T-helper 9 cell (primary cell): ENCODE measurements at places on chromosomes 2 and 18.

GRCh38 chr2:67776276-67776675 is 286.5 kb downstream of the C1D start:
- no peak for DNase-seq

GRCh38 chr2:98912221-98912851 is 23.7 kb downstream of the CRACDL start:
- DNase-seq, result no peak

DNA sequence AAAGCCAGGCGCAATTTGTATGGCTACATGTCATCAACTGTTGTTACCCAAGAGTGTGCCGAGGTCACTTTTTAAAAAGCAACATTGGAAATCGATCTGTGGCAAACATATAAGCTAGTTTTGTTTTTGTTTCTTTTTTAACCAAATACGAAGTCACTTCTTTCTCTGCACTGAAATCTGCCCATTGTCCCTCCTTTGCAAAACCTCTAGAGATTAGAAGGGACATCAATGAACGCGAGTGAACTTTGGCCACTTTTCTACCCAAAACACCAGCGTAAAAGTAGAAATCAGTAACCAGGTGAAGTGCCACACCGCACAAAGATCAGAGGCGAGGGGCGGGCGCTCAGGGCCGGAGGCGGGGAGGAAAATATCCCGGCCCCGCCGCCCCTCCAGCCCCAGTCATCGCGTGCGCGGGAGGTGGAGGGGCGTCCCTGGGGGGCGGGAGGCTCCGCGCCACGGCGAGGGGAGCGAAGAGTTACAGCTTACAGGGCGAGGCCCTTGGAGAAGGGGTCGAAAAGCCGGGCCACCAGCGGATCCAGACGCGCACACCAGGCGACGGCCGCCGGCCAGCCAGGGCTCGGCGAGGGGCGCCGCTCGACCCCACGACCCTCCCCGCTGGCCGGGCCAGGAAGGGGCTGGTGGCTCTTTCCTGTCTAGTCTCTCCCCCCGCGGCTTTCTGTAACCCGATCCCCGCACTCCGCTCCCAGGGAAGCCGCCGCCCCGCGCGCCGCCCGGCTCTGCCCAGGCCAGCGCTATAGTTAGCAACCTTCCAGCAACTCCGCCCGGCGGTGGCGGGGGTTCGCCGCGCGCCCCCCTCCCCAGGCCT is 993 bp downstream of the RBMS1 start:
- DNase-seq, result peak; percentile 64

GRCh38 chr2:149357058-149357457 is 26.7 kb downstream of the LYPD6 start:
- no peak for DNase-seq

GRCh38 chr2:241890524-241891235 is 21.2 kb downstream of the RTP5 start:
- DNase-seq, result no peak

- no peak for DNase-seq
These were observed 311.2 kb downstream of the CMPK2 start for GRCh38 chr2:6554466-6554865.

DNA sequence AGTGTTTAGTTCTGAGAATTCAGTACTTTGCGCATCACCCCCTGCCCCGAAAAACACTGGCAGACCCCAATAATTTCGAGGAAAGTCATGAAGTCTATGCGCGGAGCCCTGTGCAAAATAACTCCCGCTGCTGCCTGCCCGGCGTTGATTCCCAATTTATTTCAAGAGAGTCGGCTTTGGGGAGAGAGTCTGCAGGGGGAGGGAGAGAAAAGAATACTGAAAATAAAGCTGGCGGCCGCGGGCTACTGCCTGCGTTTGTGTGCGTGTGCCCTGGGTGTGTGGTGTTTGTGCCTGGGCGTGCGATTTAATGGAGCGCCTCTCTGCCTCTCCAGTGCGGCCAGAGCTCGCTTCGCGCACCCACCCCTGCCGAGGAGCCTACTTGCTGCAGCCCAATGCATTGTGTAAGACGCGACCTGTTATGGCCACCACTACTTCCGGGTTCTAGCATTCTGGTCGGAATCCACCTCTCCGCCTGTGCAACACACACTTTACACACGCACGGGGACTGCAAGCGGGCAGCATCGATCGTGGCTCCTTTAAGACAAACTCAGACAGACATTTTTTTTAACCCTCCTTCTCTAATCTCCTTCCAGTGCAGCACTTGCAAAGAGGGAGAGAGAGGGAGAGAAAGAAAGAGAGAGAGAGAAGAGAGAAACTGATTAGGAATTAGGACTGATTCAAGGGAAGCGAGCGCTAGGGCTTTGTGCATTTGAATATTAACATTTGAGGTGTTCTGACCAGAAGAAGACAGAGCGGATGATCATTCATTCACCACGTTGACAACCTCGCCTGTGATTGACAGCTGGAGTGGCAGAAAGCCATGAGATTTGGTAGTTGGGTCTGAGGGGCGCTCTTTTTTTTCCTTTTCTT is at the start of gene MEIS1:
Gene MEIS1, plus strand, starts transcription at position 447 of the 870 bp plus-strand sequence. CDS start 732 bp downstream, outside the sequence.
- DNase-seq, result no peak

GRCh38 chr2:176128982-176129796 is at the start of gene HOXD8:
TSS of gene HOXD8 (plus strand) at chr2:176129705. CDS start at chr2:176130367, 662 bp downstream.
- no peak for DNase-seq

DNA sequence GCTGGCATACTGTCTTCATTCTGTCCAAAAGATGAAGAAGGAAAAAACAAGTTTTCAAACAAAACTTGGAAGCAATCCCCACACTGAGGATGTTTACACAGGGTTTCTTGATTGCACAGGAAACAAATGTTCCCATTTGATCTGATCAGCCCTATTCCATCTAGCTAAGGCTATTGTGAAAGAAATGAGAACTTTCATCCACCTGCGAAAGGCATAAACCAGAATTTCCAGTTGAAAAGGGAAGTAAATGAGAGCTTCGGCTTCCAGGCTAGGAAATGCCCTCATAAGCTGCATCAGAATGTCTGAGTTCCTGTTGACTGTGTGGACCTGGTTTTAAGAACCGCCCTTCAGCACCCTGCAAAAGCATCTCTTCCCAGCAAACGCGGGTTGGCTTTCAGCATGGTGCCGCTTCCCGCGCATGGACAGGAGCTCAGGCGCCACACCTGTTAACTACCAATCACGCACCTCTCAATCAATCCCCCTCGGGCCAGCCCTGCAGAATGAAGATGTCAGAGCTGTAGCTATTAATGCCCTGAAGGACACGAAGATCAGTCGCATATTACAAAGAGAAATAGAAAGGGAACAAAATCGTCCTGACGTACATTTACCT is 850.4 kb downstream of the GALR1 start:
- no peak for DNase-seq

GRCh38 chr2:65737452-65738011 is 305.1 kb upstream of the SPRED2 start:
- no peak for DNase-seq

DNA sequence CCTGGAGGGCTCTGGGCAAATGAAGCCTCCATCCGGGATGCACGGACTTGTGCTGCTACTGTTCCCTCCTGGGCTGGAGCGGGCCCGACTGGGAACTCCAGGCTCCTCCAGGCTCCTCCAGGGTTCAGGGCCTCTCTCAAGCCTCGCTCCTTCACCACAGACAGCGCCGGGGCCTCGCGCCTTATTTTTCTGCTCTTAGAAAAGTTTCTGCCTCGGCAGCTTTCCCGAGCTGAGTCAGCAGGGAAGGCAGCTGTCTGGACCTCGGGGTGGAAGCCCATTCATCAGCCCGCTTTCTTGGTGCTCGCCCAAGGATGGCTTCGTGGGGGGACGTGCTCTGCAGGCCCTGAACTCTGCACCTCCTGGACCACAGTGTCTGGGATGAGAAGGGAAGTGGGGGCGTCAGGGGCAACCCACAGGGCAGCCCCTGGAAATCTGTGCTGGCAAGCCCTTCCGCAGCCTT is 12.9 kb upstream of the TEX51 start:
- no peak for DNase-seq

- no peak for DNase-seq
These were observed 243.6 kb downstream of the ZNF407 start for GRCh38 chr18:74841248-74841647.

- no peak for DNase-seq
These were observed 555.8 kb upstream of the ID2 start for GRCh38 chr2:8125741-8126711.

- no peak for DNase-seq
These were observed 4.9 kb downstream of the CYP26B1 start for GRCh38 chr2:72142570-72143440.

GRCh38 chr2:48109491-48110204 is 203.3 kb upstream of the FBXO11 start:
- DNase-seq, result no peak

GRCh38 chr2:99159594-99159993 is 4.8 kb downstream of the LIPT1 start:
- no peak for DNase-seq

DNA sequence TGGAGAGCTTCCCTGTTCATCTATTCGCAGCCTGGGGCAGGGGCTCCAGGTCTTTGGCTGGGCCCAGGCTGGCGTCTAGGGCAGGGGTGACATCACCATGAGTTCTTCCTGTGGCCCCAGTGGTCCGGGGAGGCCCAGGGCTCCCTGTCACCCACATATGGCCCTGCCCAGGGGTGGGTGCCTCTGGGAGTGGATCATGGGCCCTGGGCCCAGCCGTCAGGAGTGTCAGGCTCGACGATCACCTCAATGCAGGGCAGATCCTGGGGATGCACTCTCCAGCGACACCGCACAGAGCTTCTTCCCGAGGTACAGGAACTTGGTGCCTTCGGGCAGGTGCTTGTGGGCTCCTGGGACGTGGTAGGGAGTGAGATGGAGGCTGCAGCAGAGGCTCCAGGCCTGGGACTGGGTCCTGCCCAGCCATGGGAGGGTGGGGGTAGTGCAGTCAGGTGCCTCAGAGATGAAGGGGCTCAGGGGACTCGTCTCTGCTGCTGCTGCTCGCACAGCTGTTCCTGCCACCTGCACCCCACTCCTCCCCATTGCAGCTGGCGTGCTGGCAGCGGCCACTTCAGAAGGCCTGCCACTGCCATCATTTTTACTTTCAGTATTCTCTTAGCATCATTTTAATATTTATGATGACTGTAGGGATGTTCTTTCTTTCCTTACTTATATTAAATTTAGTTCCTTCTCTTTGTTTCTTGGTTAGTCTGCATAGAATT is 196.0 kb upstream of the VRK2 start:
- no peak for DNase-seq

DNA sequence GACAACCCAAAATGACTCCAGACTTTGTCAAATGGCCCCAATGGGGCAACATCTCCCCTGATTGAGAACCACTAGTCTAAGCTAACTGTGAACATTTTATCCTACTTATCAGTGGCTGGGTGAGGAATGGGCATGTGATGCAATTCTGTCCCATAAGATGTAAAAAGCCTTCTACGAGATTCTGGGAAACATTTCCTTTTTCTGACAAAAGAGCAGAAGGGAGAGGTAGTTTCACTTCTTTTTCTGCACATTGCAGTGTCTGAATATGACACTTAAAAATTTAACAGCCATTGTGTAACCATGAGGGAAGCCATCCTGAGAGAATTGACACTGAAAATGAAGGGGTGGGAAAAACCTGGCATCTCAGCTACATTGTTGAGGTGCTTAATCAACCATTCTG is 17.3 kb upstream of the MARCHF4 start:
- no peak for DNase-seq

DNA sequence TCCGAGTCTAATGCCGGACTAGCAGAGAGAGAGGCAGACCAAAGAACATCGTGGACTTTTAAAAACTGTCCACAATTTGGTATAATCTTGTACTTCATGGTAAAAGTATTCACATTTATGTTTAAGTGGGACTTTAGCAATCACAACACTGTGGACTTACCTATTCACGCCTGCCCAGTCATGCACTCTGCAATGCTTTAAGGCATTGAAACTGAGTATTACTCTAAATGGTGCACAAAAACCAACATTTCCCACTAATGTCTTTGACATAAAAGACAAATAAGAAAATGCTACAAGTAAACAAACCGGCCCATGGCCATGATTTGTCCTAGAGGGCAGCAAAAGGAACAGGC is 91.3 kb downstream of the ACVR1 start:
- no peak for DNase-seq
